ENCODE measurements at places on chromosomes 6 and 20.

DNA sequence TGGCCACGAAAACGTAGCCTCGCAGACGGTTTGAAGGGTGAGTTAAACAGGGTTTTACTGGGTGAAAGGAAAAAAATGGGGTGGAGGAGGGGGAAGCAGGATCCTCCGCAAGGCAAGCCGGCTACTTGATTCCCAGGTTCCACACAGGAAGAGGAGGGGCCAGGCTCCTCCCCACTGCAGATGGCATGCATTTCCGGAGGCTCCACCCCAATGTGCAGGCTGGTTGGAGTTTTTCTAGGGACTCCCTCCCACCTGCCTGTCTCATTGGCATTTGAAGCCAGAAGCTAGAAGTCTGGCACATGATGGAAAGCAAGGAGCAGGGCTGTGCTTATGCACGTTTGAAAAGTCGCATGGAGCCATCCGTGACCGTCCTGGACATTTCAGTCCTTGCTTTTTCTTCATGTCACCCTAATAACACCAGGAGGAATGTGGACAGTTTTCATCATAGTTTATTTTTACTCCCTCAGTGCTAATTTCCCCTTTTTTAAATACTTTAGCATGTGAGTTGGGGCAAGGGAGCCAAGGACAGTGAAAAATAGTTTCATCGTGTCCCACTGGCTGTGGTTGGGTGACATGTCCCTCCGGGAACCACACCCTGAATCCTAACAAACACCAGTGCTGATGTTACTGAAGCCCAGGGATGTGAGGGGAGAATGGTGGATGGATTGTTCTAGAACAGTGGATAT, 100.1 kb upstream of the INSM1 start:
- no peak for DNase-seq

DNA sequence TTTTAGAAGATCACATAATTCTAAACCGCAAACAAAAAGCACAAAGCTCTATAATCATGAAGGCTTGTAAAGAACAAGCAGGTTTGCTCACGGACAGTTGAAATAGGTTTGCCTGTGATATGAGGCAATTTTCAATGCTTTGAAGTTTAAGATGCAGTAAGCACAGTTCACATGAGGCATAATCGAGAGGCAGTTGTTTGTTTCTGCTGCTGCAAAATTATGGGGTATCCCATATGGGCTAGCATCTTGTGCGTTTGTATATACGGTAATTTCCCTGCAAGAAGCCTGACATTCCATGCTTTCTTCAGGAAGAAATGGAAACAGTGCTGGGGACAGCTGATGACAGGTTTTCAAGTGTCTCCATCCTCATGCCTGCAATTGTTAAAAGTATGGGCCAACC, 94.6 kb upstream of the MC3R start:
- DNase-seq = no peak

DNA sequence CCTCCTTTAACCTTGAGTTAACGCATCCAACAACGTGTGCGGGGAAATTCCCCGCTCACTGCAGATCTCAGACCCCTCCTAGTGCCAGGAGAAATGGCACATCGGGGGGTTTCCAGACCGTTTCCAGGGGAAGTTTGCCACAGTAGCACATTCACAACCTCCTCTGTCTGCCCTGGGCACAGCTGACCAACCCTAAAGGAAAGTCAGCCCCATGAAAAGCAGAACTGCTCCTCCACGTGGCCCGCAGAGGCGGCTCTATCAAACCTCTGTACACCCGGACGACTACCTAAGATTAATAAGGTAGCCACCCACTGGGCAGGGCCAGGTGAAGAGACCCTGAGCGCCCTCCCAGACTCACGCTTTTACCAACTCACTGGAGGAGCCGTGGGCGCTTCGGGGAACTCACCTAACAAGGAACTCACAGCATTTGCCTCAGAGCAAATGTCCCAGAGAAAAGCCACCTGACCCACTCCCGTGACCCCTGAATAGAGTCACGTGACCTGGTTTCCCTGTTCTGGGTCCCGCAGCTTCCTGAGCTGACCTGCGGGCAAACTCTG, 93.1 kb downstream of the PRND start:
- no peak for DNase-seq

DNA sequence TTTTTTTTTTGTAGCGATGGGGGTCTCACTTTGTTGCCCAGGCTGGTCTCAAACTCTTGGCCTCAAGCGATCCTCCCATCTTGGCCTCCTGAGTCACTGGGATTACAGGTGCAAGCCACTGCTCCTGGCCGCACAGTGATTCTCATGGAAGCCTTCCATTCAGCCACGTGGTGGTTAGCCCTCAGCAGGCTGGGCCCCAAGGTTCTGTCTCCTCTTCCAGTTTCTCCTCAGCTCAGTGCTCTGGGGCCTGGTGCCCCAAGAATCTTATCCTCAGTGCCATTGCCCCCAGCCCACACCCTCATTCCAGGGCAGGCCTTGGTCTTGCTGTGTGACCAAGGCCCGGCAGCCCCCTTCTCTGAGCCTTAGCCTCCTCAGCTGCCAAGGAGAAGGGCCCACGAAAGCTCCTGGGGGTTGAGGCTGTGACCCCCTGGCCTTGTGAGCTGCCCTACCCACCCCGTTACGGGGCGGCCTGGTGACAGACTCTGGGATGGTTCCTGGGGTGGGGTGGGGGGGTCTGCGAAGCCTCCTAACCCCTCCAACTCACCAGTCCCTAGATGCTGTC, 16.4 kb downstream of the SRC start:
- DNase-seq = no peak

DNA sequence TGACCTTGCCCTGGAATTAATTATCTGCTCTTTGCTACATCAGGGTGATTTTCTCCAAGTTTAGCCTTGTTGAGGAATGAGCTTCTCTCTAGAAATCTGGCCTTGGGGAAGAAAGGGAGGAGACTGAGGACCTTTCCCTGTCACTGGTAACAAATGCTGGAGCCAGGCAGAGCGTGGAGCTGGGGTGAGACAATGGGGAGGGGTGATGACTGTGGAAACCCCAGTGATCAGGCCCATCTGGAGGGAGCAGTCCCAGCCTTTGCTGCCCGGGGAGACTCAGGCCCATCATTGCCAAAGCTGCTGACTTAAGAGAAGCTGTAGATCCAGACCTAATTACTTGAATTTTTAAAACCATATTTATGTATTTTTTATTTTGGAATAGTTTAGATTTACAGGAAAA, 31.3 kb downstream of the BCAS4 start:
- peak; percentile 51 for DNase-seq

DNA sequence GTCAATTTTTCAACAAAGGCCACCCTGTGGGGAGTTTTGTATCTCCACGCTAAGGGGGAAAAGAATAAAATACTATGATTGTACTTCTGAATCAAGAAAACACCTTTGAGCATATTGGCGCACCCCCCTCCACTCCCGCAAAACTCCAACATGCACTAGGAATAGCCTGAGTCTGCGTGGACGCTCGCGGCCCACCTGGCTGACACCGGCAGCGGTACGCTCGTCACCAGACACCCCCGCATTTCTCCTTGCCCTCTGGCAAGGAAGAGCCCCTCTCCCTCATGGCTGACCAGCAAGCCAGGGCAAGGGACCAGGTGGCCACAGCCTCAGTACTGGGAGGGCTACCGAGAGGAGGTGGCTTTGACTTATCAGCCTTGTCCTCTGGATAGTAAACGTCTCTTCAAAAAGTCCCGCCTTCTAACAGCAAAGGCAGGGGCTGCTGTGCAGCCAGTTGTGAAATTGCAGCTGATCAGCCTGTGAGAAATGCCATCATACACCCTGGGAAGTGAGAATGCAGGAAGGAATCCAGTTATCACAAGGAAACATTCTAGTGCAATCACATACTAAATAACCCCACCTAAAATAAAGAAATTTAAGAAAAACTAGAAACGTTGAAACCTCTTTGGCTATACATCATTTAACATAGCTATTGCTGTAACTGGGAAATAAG, 84.2 kb downstream of the HUS1B start:
- DNase-seq = no peak

DNA sequence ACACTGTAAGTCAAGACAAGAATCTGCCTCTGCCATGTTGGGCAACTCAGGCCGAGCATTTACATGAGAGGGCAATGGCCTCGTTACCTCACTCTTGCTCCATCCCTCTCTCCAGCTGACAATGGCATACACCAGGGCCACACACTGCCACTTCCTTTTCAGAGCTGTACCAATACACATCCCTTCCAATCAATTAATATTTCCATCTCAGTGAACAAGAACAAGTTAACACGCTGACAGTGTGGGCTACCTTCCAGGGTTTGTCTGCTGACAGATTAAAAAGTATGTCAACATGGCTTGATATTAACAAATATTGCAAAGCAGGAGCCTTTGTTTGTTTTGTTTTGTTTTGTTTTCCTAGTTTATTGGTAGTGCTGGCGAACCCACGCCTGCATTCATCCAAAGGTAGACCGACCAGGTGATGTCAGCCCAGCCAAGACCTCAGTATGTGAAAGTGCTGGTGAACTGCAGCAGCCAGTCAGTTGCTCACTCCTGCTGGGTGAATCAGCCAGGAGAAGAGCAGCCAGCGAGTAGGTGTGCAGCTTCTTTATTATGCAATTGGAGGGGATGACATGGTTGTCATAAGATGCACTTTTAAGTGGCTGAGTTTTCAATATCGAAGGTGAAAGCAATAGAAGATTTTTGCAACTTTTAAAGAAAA, 487.3 kb upstream of the JARID2 start:
- DNase-seq = peak; percentile 51

- no peak for DNase-seq
Observed at GRCh38 chr20:63409834-63410435, 48.8 kb upstream of the CHRNA4 start.

GRCh38 chr6:106517706-106518105, 111.6 kb downstream of the RTN4IP1 start:
- peak; percentile 42 for DNase-seq

GRCh38 chr6:143939364-143939763, 68.7 kb downstream of the PLAGL1 start:
- DNase-seq = no peak

Measured in fibroblast of mammary gland (primary cell).